ENCODE measurements at places on chromosomes 2 and 18.

- H3K36me3 ChIP-seq = no peaks in the 10 kb centered on the region
- no peak for DNase-seq
- no peak overlapping the region for H3K4me3 ChIP-seq
- H3K4me1 ChIP-seq = no peaks in the 10 kb centered on the region
- H3K27me3 ChIP-seq = no peaks in the 10 kb centered on the region
Measured at GRCh38 chr2:179037807-179038206, 12.1 kb downstream of the CCDC141 start.

GRCh38 chr2:86286516-86286915 lies 50.9 kb downstream of the REEP1 start:
- peaks cover 4% of the 10 kb centered on the region for H3K4me1 ChIP-seq
- no peak for DNase-seq
- H3K4me3 ChIP-seq = no peak overlapping the region
- H3K27ac ChIP-seq = no peak overlapping the region
- H3K36me3 ChIP-seq = no peaks in the 10 kb centered on the region
- H3K27me3 ChIP-seq = no peaks in the 10 kb centered on the region

GRCh38 chr2:1658394-1659151 lies 85.7 kb downstream of the PXDN start:
- peaks cover 41% of the 10 kb centered on the region for H3K36me3 ChIP-seq
- no peak for DNase-seq
- no peak overlapping the region for H3K4me3 ChIP-seq
- H3K27me3 ChIP-seq = no peaks in the 10 kb centered on the region
- no peaks in the 10 kb centered on the region for H3K4me1 ChIP-seq

- H3K36me3 ChIP-seq = no peaks in the 10 kb centered on the region
- no peak within 1 kb of the TSS for H3K27ac ChIP-seq
- peaks cover 7% of the 10 kb centered on the region for H3K4me1 ChIP-seq
- peak; percentile 40 for DNase-seq
- peaks cover 47% of the 10 kb centered on the region for H3K27me3 ChIP-seq
Measured at GRCh38 chr18:46756559-46757201, at the start of gene ST8SIA5. Gene ST8SIA5 (minus strand): TSS chr18:46757053. CDS start chr18:46756508, 545 bp downstream.

- H3K27ac ChIP-seq = no peak overlapping the region
- H3K4me3 ChIP-seq = no peak overlapping the region
- no peaks in the 10 kb centered on the region for H3K27me3 ChIP-seq
- no peaks in the 10 kb centered on the region for H3K36me3 ChIP-seq
- DNase-seq = peak; percentile 33
- peaks cover 4% of the 10 kb centered on the region for H3K4me1 ChIP-seq
Measured at GRCh38 chr2:6325616-6326015, 540.1 kb downstream of the CMPK2 start.

DNA sequence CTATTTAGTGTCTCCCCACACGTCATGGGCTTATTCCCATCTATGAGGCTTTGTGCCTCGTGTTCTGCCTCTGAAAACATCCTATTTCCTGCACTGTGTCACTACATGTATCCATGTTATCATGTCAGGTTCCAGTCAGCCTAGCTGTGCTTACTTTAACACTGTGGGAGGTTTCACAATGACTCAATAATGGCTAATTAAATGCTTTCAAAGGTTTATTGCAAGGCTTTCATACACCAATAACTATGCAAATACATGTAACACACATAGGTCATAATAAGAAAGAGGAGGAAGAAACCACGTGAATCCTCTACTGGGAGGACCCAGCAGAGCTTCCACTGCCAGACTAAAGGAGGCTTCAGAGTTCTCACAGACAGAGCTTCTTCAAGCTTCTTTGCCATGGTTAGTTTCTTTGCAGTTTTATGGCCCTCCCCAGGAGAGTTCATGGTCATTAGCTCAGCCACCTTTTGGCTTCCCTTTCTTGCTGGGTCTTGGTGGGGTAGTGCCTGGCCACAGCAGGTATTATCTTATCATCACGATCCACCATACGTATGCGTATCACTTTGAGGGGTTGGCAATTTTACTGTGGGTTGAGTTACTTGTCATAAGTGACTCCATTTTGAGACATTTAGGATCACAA lies 5.1 kb upstream of the COLEC12 start:
- no peaks in the 10 kb centered on the region for H3K36me3 ChIP-seq
- DNase-seq = no peak
- H3K27me3 ChIP-seq = peaks cover 3% of the 10 kb centered on the region
- H3K4me1 ChIP-seq = no peaks in the 10 kb centered on the region
- H3K4me3 ChIP-seq = no peak overlapping the region

GRCh38 chr18:38931754-38932050 lies 1366.1 kb upstream of the CELF4 start:
- H3K4me3 ChIP-seq = no peak overlapping the region
- H3K4me1 ChIP-seq = peaks cover 4% of the 10 kb centered on the region
- no peaks in the 10 kb centered on the region for H3K27me3 ChIP-seq
- H3K36me3 ChIP-seq = no peaks in the 10 kb centered on the region
- no peak for DNase-seq

GRCh38 chr18:66222174-66222573 lies 381.7 kb downstream of the CDH19 start:
- H3K27ac ChIP-seq = no peak overlapping the region
- no peaks in the 10 kb centered on the region for H3K36me3 ChIP-seq
- H3K4me1 ChIP-seq = no peaks in the 10 kb centered on the region
- H3K4me3 ChIP-seq = no peak overlapping the region
- H3K27me3 ChIP-seq = no peaks in the 10 kb centered on the region
- DNase-seq = no peak

DNA sequence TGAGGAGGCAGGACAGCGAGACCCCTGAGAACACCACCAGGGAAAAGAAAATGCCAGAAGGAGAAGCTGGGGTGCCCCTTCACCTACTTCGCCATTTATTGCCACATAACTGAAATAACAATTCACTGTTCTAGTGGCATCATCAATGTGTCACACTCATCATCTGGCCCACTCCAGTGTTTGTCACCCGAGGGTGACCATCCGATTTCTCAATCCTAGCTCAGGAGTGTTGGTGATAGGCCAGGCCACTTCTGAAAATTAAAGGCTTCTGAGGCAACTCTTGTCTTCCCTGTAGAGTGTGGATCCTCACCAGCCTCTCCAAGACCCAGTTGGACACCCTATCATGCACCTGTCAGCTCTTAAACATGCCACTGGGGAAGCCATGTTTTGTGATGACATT lies 62.9 kb upstream of the BZW1 start:
- no peak overlapping the region for H3K4me3 ChIP-seq
- no peaks in the 10 kb centered on the region for H3K36me3 ChIP-seq
- H3K27ac ChIP-seq = no peak overlapping the region
- H3K4me1 ChIP-seq = peaks cover 6% of the 10 kb centered on the region
- no peak for DNase-seq

DNA sequence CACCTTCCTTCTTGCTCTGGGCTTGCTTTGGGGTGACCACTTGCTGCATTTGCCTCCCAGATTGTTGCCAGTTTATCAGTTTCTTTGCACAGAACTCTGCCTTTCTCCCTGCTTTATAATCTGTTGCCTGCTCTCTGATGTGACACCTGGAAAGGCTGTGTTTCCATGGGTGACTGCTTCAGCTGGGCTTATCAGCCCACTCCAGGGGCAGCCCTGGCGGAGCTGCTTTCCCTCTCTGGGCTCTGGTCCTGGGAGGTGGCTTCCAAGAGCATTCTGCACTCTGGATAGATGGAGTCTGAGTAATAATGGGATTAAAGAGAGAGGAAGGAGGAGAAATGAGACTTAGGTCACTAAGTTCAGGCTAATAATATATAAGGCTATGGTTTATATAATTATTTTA lies 352.7 kb downstream of the TSN start:
- H3K27ac ChIP-seq = no peak overlapping the region
- H3K4me3 ChIP-seq = no peak overlapping the region
- no peaks in the 10 kb centered on the region for H3K4me1 ChIP-seq
- H3K36me3 ChIP-seq = no peaks in the 10 kb centered on the region
